ENCODE measurements at places on chromosomes 7 and 10. TPM values are rescaled to one million over a fixed set of nuclear protein-coding genes. Genes with fewer than 3 reads are reported as not detected.

Gene EGFR
- not detected for total RNA-seq

Gene ECHDC3
- 1.2 TPM for total RNA-seq

- H3K4me1 ChIP-seq: peaks cover 63% of the 10 kb centered on the region
- peaks cover 9% of the 10 kb centered on the region for H3K27me3 ChIP-seq
- H3K4me3 ChIP-seq: peak overlapping the region; percentile 95
- H3K27ac ChIP-seq: peak overlapping the region; percentile 94
These were observed 864 bp downstream of the CDCA7L start for GRCh38 chr7:21944616-21945453.

GRCh38 chr10:13340626-13341376, 7.3 kb downstream of the SEPHS1 start:
- H3K4me3 ChIP-seq: peak overlapping the region; percentile 47
- H3K27ac ChIP-seq: peak overlapping the region; percentile 21
- H3K36me3 ChIP-seq: peaks cover 30% of the 10 kb centered on the region
- peaks cover 21% of the 10 kb centered on the region for H3K4me1 ChIP-seq
- no peak for DNase-seq

- H3K27me3 ChIP-seq: peaks cover 7% of the 10 kb centered on the region
- peaks cover 2% of the 10 kb centered on the region for H3K4me1 ChIP-seq
- no peak overlapping the region for H3K4me3 ChIP-seq
- H3K27ac ChIP-seq: no peak overlapping the region
- H3K36me3 ChIP-seq: no peaks in the 10 kb centered on the region
- DNase-seq: peak; percentile 42
These were observed 130.4 kb upstream of the GHITM start for GRCh38 chr10:84008878-84009277.
